HS-5 (cell line): ENCODE measurements at places on chromosomes 1 and 21.

DNA sequence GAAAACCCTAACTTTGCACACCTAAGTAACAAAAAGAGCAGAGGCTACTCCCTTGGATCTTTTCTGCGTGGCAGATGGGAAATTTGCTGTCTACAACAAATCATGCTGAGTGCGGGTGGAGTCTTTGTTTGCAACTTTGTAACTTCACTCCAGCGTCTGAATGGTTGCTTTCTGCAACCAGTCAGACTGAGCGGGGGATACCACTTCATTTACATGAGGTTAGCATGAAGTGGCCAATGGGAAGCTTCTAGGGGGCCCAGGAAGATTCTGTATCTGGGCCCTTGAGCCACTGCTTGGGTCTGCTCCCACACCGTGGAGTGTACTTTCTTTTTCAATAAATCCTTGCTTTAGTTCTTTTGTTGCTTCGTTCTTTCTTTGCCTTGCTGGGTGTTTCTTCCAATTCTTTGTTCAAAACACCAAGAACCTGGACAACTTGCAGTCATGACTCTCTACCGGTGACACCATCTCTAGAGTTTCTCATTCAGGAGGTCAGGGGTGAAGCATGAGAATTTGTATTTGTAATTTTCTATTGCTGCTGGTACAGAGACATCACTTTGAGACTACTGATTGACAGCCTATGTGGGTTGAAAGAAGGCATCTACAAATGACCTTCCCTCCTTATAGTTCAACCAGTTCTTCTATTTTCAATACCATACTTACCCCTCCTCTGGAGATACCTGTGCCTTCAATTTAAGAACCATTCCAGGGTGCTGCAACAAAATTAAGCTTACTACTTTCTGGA lies 55.8 kb upstream of the RC3H1 start:
- DNase-seq = no peak

DNA sequence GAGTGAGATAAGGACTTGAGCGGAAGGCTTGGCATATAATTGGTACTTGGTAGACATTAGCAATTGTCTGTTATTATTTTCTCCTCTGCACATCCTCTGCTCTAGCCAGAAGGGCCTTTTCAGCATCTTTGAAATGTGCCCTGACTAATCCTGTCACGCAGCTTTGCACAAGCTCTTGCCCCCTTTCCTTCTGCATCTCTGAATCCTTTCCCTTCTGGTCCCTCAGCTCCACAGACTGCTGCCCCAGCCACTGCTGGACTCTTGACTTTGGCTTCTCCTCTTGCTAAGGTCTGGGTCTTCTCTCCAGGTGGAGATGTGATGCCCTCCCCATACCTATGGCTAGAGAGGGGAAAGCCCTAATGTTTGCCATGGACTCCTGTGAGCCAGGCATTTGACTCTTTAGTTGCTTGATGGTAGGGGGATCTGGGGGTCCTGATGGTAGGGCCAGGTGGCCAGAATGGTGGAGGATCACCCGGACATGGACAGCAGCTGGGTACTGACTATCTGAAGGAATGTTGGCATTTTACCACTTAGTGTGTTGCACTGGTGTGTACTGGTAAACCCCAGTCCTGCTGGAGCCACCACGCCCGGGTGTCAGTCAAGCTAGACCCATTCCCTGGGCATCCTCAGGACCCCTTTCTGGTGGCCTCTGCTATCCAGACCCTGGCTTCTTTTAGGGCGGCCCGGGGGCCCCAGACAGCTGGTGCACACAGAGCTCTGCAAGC lies 4.4 kb downstream of the HPCA start:
- DNase-seq = no peak

DNA sequence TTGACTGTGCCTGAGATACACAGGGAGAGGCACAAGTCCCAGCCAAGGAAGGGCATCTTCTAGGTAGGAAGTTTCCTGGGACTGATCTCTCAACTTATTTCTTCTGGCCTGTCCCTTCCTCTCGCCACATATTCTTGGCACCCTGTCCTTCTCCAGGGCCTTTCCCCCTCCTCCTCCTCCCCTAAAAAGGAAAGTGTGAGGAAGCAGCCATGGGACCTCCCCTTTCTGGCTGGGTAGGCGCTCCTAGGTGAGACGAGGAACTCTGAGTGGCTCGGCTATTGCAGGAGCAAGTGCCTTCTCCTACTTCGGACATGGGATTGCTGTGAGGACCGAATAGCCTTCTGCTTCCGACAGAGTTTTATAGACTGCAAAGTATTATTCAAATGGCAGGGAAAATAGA lies 15.5 kb upstream of the MTARC2 start:
- DNase-seq = no peak

GRCh38 chr1:30291526-30291925 lies 431.9 kb downstream of the MATN1 start:
- no peak for DNase-seq

DNA sequence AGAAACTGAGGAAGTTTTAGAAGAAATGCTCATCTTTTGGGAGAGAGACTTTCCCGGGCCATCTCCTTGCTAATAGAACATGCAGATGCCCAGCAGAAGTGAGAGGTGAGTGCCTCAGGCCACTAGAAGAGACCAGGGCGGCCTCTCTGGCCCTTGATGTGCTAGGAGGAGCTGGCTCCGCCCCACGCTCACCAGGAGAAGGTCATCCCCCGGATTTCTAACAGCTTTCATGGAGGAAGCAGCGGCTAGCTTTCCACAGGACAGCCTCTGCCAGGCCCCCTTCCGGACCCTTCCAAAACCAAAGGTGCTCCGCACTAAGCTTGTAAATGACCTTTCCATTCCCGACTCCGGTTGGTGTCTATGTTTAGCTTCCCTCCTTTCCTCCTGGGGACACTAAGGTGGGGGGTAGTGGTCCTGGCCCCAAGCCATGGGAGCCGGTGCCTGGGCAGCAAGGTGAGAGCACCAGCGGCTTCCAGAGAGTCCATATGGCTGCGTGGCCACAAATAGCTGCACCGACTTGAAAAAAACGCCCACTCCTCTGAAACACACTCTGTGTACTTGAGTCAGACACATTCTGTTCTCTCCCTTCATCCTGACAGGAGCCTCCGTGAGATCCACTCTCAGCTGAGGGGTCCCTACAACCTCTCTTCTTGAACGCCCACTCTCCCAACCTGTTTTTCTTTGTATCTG lies 249.9 kb downstream of the TNR start:
- DNase-seq = no peak

GRCh38 chr21:27298465-27298864 lies 331.6 kb upstream of the ADAMTS5 start:
- no peak for DNase-seq

- no peak for DNase-seq
Measured at GRCh38 chr1:53959664-53960250, 13.6 kb downstream of the LRRC42 start.

DNA sequence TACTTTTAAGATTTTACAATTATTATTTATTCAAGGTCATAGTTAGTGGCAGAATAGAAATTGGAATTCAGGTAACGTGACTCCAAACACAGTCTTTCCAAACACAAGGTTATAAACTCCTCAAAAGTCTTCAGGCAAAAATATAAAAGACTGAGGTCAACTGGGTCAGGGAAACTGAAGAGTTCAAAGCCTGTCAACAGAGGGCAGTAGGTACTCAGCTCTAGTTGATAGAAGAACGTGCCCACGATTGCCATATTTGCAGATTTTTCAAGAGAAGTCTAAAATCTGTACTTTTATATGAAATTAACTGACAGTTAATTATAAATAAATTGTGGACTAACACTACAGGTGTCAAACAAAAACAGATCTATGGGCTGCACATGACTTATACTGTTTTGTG lies 135.0 kb downstream of the LHX4 start:
- DNase-seq = no peak

- DNase-seq = no peak
Measured at GRCh38 chr1:62391369-62391971, 45.4 kb upstream of the USP1 start.

DNA sequence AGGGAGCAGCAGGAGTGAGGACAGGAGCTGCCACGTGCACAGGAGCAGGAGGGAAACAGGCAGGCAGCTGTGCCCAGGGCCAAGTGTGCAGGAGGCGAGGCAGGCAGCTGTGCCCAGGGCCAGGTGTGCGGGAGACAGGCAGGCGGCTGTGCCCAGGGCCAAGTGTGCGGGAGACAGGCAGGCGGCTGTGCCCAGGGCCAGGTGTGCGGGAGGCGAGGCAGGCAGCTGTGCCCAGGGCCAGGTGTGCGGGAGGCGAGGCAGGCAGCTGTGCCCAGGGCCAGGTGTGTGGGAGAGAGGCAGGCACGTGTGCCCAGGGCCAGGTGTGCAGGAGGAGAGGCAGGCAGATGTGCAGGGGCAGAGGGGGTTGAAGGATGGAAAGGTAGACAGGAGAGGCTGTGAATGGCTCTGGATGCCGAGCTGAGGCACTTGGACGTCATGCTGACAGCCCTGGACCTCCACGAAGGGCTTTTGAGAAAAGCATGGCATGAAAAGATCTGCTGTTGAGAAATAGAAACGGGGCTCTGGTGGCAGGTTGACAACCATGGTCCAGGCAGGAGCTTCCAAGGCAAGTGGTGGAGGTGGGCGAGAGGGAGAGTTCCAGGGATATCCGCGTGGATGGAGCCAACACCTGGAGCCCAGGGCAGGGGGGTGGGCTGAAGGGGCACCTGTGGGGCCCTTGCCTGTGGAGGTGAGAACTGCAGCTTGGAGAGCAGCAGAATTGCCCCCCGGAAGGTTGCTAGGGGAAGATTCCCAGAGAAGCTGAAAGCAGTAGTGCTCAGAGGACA lies 19.1 kb upstream of the NPHP4 start:
- DNase-seq = no peak

- no peak for DNase-seq
Measured at GRCh38 chr1:31703431-31704270, at the start of gene COL16A1. Gene COL16A1, minus strand, starts transcription at chr1:31704017. Its CDS starts 1,824 bp downstream, at chr1:31702193.
